ENCODE measurements at places on chromosomes 2 and 18. TPM values are rescaled to one million over a fixed set of nuclear protein-coding genes. Genes with fewer than 3 reads are reported as not detected.

Gene YIPF4
- 17.2 TPM for total RNA-seq

Gene LANCL1
- 56.1 TPM for total RNA-seq

- H3K36me3 ChIP-seq, result no peaks in the 10 kb centered on the region
- H3K4me3 ChIP-seq, result no peak overlapping the region
- H3K4me1 ChIP-seq, result no peaks in the 10 kb centered on the region
- no peak overlapping the region for H3K27ac ChIP-seq
- DNase-seq, result peak; percentile 11
- H3K27me3 ChIP-seq, result peaks cover 4% of the 10 kb centered on the region
These were observed 40.6 kb downstream of the GREB1 start for GRCh38 chr2:11574176-11575046.

DNA sequence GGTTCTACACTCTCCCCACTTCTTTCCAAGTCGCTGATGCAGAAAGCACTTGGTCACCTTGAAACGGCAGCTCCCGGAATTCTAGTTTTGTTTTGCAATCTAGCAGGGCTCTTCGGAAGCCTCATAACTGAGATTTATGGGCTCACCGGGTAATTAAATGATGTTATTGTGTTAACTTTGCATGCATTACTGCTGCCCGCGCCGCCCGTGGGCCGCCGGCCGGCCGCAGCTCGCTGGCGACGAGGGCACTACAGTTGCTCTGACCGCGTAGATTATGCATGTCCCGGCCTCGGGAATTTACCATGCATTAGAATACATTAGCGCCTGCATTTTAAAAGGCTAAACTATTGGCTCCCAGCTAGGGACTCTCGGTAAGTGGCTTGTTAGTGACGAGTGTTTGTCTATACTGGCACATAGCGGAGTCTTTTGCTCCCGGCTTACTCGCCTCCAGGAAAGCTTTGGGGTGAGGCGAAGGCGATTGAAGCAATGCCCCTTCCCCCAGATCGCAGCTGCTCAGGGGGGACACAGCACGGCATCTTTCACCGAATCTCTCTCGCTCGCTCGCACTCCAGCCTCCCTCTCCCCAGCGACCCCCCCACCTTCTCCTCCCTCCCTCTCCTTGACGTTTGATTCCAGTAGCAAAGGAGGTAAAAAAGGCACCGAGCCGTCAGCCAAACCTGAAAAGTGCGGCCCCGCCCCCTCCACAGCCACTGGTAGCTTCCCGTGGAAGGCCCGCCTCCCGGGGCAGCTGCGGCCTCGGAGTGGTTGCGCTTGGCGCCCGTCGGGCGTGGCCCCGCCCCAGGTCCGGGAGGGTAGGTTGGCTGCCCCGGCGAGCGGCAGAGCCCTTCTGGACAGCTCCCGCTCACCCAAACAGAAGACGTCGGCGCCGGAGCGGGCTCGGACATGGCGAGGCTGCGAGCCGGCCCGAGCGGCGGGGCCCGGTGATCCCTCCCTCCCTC lies at the start of gene ONECUT2:
Gene ONECUT2 (plus strand): TSS at position 839 of the 959 bp plus-strand sequence. CDS start 343 bp downstream, outside the sequence.
- H3K36me3 ChIP-seq, result no peaks in the 10 kb centered on the region
- H3K27me3 ChIP-seq, result peaks cover 80% of the 10 kb centered on the region
- peak; percentile 86 for DNase-seq
- peak within 1 kb of the TSS; percentile 66 for H3K4me3 ChIP-seq
- no peak within 1 kb of the TSS for H3K27ac ChIP-seq
- peaks cover 5% of the 10 kb centered on the region for H3K4me1 ChIP-seq

Gene TSPYL6
- total RNA-seq, result not detected

Gene RAB6C
- total RNA-seq, result not detected

DNA sequence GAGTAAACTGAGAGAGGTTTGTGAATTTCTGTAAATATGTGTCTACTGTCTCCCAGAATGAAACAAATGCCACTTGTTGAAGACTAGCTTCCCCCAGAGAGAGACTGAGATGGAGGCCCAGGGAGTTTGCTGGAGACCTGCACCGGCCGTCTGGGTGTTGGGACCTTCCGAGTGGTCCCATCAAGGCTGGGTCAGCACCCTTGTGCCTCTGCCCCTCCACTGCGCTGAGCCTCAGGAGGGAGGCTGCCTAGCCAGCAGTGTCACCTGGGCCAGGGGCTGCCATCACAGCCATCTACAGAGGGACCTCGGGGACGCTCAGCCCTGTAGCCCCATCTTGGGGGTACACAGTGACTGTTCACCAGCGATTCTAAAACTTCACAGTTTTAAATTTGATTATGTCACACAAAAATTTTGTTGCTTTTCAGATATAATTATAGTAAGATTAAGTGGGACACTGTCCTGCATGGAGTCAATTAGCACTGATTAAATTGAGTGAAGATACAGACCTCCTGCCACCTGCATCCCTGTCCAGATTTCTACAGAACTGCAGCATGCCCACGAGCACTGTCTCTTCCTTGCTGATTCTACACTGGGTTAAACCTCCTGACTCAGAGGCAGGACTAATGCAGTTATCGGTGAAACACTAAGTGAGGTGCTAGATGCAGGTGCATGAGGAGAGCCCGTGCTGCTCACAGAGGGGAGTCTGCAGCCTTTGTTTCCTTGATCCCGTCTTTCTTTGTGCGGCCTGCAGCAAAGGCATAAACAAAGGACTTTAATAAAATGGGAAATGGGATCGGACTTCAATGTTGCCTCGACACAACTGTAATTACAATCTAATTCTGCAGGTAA lies 50.5 kb downstream of the TMEM18 start:
- H3K4me1 ChIP-seq, result no peaks in the 10 kb centered on the region
- DNase-seq, result no peak
- H3K27me3 ChIP-seq, result no peaks in the 10 kb centered on the region
- no peaks in the 10 kb centered on the region for H3K36me3 ChIP-seq

- DNase-seq, result no peak
- no peaks in the 10 kb centered on the region for H3K4me1 ChIP-seq
- no peaks in the 10 kb centered on the region for H3K36me3 ChIP-seq
- no peaks in the 10 kb centered on the region for H3K27me3 ChIP-seq
These were observed 128.0 kb downstream of the NFATC1 start for GRCh38 chr18:79523736-79524180.

Data from fibroblast of lung (primary cell).